ENCODE measurements at places on chromosomes 2 and 18.

DNA sequence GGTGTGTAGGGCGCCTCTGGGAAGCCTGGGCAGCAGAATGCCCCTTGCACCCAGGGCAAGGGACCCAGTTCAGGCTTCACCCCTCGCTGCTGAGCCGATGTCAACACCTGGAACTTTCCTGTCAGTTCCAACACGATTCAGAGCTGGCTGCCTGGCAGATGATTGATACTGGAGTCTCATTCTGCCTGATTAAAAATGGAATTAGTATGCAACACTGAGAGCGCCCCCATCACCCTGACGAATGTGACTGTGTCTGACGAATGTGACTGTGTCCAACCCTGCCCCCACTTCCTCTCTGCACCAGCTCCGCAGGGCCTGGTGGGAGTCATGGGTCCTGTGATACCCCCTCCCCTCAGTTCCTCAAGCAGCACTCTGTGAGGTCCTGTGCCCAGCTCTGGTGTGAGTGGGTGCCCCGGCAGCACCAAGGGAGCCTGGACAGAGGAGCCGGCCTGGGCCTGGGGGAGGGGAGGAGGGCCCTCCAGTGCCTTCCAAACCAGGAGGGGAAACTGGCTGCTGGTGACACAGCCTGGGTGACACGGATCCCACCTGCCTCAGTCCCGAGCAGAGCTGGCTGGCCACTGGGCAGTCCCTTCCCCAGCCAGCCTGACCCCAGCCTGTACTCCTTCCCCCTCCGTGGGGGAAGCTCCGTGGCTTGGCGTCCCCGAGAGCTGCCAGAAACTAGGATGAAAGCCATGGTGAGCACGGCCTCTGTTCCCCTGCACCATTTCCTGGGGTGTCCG lies 41.4 kb upstream of the ALPP start:
- DNase-seq, result no peak

DNA sequence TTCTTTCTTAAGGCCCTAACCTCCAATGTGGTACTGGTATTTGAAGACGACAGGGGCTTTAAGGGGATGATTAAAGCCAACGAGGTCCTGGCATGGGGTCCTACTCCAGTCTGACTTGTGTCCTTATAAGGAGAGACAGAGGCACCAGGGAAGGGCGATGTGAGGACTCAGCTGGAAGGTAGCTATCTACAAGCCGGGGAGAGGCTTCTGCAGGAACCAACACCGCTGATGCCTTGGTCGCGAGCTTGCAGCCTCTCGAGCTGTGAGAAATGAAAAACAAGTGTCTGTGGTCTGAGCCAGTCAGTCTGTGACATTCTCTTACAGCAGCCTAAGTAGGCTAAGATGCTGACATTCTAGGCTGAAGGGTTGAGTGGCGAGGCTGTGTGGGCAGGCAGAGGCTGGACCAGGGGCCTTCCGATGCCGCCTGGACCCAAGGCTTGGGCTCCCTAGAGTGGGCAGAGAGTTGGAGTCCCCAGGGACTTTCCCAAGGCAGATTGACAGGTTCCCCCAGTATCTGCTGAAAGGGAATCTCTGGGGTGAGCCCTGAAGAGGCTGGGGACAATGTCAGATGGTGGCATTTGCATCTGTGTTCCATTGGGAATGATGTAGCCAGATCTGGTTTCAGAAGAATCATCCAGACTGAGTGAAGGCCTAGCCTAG lies 322.9 kb upstream of the HS6ST1 start:
- no peak for DNase-seq

GRCh38 chr18:46429649-46430224 lies 227.3 kb downstream of the LOXHD1 start:
- DNase-seq, result no peak

DNA sequence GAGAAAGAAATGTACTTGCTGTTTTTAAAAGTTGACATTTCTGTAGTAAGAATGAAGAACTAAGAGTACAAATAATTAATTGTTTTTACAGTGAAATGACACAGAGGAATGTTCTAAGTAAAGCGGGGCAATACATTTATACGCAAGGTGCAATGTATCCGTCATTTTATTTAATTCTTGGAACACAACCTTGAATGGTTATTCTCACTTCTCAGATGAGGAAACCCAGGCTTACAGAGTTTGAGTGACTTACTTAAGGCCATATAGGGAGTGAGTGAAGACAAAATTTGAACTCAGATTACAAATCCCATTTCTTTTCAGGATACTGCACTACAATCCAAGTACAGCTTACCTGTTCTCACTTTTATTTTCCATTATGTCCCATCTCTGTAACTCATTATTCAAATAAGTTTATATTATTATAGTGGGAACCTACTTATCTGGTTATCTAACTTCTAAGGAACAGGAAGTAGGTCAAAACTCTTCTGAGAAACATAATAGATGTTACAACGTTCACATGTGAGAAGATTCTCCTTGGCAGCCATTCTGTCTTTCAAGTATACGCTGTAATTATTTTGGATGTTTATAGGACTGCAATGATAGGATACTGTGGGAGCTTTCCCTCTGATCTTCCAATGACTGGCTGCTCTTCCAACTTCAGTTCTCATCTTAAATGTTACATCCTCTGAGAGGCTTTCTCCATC lies 12.3 kb upstream of the STK17B start:
- DNase-seq, result no peak

GRCh38 chr2:152050341-152050740 lies 48.5 kb downstream of the CACNB4 start:
- no peak for DNase-seq

GRCh38 chr2:159982270-159982669 lies 80.1 kb downstream of the PLA2R1 start:
- no peak for DNase-seq

- DNase-seq, result no peak
Observed at GRCh38 chr18:70422391-70422965, 133.6 kb downstream of the SOCS6 start.

GRCh38 chr2:43397411-43397810 lies 171.0 kb upstream of the ZFP36L2 start:
- DNase-seq, result no peak

DNA sequence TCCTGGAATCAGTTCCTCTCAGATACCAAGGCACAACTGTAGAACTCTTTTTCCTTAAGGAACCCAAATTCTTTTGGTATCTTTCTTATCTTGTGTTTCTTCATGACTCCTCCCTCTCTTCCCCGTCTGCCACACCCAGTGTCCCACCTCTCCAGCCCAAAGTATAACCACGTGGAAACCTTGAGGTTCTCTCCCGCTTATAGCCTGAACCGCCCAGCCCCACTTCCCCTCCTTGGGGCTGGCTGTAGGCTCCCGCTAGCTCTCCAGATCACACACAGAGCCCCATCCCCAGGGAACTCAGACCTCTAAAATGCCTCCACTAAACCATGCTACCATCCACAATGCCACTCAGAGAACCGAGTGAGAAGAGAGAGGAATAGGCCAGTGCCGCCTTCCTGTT lies 87.5 kb downstream of the MAPRE2 start:
- no peak for DNase-seq

- peak; percentile 16 for DNase-seq
Observed at GRCh38 chr2:195575879-195576401, 81.1 kb upstream of the SLC39A10 start.
